ENCODE measurements at places on chromosomes 11 and 22.

GRCh38 chr11:7667460-7667859, 5.8 kb downstream of the CYB5R2 start:
- no peak for DNase-seq

DNA sequence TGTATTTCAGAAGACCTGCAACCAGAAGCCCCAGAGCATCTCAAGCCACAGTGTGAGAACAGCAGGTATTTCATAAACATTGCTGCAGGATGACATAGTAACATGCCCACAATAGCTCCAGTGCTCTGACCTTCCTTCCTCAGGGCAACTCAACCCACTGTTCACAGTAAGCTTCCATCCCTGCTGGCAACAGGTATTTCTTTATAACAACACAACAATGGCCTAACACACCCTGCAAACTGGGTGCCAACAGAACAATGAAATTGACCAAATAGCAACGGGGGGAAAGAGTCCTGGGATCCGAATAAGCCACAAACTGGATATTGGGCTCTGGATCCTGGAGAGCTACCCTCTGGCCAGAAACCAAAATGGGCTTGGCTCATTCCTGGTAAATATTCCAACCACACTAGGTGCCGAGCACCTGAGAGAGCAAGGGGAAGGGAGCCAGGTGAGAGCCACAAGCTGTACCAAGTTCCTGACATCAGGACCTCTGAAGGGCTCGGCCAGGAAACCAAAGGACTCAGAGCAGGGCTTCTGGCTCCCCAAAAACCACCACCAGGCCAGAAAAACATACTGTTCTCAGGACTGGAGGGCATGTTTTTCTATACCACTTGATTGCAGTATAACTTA, 99.5 kb downstream of the MICAL3 start:
- DNase-seq = no peak

DNA sequence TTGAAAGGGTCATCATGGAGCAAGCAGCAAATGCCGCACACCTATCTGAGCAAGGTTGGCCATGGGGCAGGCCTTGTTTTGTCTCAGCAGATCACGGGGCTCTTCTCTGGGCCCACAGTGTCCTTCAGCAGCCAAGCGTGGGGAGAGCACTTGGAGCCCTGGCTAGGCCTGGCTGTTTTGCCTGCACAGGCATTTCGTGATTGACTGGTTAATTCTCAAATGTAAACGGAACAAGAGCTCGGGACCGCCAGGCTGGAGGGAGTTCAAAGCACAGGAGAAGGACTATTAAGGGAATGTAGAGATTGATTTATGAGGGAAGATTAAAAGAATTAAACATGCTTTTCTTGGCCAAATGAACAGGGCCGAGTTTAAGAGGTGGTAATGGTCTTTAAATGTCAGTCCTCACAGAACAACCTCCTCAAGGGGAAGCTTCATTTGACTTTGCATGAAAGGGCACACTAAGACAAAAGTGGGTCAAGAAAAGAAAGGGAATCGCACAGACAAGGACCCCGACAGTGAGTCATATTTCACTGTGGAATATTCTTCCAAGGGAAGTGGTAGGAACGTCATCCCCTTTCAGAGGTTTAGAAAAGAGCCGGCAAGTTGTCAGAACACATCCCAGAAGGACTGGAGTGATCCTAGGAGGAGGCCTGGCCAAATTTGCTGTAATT, 20.7 kb downstream of the SPON1 start:
- DNase-seq = no peak

DNA sequence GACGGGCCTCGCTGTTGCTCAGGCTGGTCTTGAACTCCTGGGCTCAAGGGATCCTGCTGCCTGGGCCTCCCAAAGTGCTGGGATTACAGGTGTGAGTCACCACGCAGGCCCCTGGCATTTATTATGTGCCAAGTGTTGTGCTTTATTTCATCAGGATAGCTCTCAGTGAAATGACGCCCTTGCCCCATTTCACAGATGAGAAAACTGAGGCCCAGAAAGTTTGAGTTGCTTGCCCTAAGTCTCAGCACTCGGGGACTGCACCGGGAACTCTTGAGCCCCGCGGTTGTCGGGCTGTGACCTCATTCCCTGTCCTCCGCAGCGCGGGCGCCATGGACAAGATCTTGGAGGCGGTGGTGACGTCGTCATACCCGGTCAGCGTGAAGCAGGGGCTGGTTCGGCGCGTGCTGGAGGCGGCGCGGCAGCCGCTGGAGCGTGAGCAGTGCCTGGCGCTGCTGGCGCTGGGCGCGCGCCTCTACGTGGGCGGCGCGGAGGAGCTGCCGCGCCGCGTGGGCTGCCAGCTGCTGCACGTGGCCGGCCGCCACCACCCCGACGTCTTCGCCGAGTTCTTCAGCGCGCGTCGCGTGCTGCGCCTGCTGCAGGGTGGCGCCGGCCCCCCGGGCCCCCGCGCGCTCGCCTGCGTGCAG, 7.3 kb downstream of the USP35 start:
- no peak for DNase-seq

GRCh38 chr11:47257517-47258316, at the start of gene NR1H3:
NR1H3 (plus strand) TSS chr11:47257996; CDS start chr11:47259217, 1,221 bp downstream.
- DNase-seq = no peak

DNA sequence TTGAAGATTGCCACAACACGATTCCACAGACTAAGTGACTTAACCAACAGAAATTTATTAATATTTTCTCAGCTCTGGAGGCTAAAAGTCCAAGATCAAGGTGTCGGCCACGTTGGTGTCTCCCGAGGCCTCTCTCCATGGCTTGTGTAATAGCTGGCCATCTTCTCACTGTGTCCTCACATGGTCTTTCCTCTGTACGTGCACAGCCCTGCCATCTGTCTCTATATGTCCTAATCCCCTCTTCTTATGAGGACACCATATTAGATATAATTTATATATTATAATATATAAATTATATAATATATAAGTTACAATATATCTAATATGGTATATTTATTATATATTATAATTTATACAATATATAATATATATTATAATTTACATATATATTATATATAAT, 25.1 kb upstream of the SCGB1A1 start:
- DNase-seq = no peak

GRCh38 chr11:45323601-45324249, 37.6 kb upstream of the SYT13 start:
- DNase-seq = no peak

GRCh38 chr11:35980686-35981390, 37.0 kb downstream of the LDLRAD3 start:
- DNase-seq = no peak

- DNase-seq = no peak
These were observed 20.4 kb downstream of the FBXO7 start for GRCh38 chr22:32494971-32495370.

DNA sequence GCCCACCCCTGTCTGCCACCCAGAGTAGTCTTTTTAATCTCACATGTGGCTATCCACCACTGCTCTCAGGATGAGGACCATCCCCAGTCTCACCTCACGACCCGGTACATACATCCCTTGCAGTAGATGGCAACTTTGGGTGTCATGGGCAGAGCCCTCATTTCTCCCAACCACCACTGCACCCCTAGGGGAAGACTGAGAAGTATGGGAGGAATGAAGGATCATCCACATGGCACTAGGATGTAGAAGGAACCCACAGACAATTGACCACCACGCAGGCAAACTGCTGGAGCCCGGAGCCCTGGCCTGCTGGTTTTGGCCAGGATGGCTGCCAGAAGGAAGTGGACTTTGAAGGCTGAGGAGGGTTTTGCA, 1.9 kb upstream of the SCARF2 start:
- DNase-seq = no peak

- no peak for DNase-seq
These were observed 45.3 kb upstream of the HMGXB4 start for GRCh38 chr22:35212009-35212408.

- no peak for DNase-seq
These were observed 32.0 kb upstream of the NARS2 start for GRCh38 chr11:78606667-78607066.

DNA sequence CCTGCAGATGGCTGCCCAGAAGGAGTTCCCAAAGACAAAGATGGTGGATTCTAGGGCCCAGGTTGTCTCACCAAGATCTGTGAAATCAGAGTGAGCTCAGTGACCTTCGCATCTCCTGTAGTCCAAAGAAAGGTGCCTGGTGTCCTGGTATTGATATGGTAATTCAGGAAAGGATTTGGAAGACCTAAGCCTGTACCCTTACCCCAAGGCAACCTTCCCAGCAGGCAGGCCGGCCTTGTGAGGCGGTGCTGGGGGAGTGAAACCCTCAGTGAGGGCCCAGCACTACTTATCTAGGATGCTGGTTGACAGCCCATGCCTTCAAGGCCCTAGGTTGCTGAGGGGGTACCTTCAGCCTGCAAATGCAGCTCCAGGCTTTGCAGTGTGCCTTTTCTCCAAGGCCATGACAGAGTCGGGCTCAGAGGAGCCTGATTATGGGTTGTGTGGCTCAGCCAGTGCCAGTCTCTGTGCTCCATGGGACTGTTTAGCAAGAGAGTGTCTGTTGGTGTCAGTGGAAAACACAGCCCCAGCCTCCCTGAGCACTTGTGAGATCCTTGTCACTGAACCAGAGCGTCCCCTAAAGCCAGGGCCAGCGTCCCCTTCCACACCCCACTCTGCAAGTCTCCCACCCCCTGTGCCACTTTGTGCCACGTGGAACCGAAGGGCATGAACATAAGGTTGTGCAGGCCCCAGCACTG, 72.8 kb upstream of the MYOD1 start:
- DNase-seq = no peak

DNA sequence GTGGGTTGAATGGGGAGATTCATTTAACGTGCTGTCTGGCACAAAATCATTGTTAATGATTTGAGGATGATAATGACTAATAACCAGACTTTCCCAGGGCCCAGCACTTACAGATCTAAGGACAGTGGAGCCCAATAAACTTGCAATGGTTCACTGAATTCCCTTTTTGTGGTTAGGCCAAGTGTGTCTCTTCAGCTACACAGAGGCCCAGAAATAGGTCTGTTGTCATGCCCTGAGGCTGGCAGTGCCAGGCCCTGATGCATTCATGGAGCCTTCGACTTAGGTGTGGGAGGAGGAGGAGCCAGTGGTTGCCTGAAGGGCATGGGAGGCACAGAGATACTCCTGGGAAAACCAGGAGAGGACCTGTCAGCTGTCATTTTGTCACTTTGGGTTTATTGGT, 56.1 kb downstream of the KIAA1671 start:
- DNase-seq = no peak

- no peak for DNase-seq
These were observed 24.5 kb downstream of the DUSP8 start for GRCh38 chr11:1547467-1548098.

GRCh38 chr11:3859373-3859881, 4.0 kb downstream of the STIM1 start:
- DNase-seq = no peak

DNA sequence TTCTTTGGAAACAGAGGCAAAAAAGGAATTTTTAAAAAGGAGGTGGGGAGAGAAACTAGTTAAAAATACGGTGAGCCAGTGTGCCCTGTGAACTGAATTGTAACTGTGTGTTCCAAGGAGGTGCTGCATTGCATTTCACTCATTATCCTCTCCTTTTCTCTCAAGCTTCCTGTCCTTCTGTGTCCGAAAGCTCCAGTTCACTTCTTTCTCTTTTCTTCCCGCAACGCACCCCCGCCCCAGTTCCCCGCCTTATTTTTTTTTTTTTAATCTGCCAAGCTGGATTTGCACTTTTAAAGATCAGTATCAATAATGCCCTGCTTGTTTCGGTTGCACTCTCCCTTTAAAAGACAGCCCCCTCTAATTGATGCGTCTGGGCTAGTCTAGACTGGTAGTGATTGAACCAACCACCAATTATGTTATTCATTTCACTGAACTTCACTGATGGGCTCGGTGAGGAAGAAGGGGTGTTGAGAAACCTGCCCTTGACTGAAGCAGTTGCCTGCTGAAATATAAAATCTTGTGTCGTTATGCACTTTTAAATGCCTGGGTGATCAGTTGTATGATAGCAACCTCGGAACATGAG, 18.5 kb downstream of the BLID start:
- no peak for DNase-seq
